ENCODE measurements at places on chromosomes 6 and 20.
A peak's percentile ranks its signal among the peaks of the same experiment; 100 is the strongest.

GRCh38 chr6:9308284-9308683 is 872.9 kb upstream of the SLC35B3 start:
- no peak for DNase-seq

GRCh38 chr20:14234666-14235295 is 102.6 kb downstream of the FLRT3 start:
- no peak for DNase-seq

DNA sequence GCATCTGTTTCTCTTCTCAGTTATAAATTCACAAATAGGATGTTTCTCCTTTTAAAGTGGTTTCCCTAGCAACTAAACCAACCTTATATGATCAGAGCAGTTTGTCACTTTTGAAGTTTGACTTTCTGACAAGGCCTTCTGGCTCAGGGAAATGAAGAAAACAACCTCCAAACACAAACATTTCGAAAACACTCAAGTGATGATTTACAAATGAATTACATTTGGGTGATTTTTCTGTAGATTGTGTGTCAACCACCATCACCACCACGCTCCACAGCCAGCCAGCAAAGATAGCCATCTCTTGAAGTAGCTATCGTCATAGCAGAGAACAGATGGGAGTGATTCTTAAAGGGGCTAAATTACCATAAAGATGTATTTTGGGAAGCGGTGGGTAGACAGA is 16.5 kb upstream of the MLIP start:
- DNase-seq: no peak

DNA sequence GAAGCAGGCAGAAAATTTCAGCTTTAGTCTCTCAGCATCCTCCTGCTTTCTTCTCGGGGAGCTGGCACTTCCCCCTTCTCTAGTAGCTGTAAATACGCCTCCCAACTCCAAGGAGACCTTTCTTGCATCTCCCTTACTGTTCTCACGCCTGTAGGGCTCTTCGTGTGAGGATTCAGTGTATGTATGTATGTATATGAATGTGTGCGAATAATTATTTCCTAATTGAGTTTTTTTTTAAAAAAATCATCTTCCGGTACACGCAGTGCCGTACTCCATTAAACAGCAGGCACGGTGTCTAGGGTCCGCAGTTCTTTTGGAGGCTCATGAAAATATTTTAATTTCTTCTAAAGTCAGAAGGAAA is 85.4 kb downstream of the HFE start:
- DNase-seq: peak; percentile 74

DNA sequence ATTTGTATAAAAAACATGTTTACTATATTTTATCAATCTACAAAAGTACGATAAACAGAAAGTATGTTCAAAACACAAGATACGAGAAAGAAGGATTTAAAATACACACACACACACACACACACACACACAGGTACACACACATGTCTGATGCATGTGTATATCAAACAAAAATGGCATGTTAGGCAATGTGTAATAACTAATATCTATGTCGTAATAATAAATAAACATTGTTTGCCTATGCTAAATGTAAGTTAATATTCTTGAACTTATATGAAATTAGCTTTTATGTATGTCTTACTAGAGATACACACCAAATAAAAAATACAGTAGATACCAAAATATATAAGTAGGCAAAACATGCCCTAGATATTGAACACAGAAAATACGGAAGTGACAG is 894.9 kb downstream of the EYS start:
- DNase-seq: no peak

GRCh38 chr6:34181908-34182307 is 36.0 kb upstream of the GRM4 start:
- no peak for DNase-seq

DNA sequence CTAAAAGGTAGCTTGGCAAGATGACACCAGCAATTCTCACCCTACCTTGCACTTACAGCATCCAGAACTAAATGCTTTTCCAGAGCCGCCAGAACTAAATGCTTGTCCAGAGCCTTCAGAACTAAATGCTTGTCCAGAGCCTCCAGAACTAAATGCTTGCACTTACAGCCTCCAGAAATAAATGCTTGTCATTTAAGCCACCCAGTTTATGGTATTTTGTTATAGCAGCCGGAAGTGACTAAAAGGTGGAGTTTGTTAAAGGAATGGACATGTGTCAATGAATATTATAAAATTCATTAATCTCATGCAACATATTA is 133.5 kb downstream of the GPX5 start:
- DNase-seq: no peak

DNA sequence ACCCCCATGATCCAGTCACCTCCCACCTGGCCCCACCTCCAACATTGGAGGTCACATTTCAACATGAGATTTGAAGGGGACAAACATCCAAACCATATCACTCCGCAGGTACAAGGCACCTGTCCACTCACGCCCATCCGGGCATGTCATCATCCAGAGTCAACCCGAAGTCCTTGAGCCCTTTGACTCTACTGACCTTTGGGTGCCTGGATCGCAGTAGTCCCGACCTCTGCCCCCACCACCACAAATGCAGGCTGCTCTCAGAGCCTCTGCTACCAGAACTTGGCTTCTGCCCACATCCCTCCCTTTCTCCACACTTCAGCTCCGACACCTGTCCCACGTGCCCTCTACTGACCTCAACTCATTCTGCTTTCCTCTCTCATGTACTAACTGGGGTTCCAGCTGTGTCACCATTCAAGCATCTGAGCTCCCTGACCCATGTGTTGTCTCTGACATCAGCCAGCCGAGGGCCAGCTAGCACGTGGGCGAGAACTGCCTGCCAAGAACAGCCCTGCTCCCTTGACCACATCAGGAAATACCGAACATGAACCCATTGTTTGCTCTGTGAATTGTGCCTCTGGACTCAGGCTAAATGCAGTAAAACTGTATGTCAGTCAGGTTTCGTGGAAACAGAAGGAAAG is 498.3 kb upstream of the SULF2 start:
- DNase-seq: peak; percentile 99

- DNase-seq: peak; percentile 63
Observed at GRCh38 chr6:27608916-27609883, 136.3 kb upstream of the ZNF184 start.

- DNase-seq: no peak
Observed at GRCh38 chr6:4308364-4308763, 173.0 kb upstream of the ECI2 start.

DNA sequence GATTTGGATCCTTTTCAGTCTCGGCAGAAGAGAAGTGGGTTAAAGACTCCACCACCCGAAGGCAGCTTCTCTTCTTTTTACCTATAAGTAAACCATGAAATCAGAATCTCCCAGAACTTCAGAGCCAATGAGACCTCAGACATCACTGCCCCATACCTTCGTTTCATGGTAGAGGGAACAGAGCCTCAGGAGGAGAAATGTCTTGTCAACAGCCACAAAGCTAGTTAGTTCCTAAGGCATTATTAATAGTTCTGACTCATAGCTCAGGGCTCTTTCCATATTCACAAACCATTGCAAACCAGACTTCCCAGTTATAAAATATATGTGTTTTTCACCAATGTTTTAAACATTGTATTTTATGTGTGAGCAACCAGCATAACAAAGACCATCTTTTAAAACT is 118.7 kb upstream of the RIPOR2 start:
- peak; percentile 46 for DNase-seq

- DNase-seq: no peak
Observed at GRCh38 chr6:168273441-168274036, 46.0 kb downstream of the DACT2 start.

GRCh38 chr6:17043148-17043522 is 58.7 kb upstream of the STMND1 start:
- no peak for DNase-seq

DNA sequence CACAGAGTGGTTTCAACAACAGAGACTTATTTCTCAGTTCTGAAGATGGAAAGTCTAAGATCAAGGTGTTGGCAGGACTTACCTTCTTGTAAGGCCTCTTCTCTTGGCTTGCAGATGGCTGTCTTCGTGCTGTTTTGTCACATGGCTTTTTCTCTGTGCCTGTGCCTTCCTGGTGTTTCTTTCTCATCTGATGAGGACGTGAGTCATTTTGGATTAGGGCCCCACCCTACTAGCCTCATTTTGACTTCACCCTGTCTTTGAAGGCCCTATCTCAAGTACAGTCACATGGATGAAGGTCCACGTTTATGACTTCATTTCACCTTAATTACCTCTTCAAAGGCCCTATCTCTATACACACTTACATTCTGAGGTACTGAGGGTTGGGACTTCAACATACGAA is 41.4 kb upstream of the LAMA2 start:
- DNase-seq: no peak

DNA sequence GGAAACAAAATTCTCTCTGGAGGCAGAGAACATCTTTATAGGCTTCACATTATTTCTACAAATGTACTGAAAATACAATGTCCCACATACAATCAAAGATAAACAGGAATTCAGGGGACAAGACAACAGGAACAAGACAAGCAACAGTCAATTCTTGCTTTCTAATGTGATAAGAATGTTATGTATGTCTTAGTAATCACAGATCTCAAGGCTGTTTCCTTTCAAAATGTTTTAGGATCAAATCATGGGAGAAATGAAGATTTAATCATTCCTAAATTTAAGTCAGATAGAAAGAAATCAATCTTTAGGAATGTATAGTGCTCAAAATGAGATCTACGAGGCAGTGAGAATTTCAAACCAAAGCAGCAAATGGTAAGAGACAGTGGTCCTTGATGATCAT is 32.1 kb downstream of the NEDD9 start:
- DNase-seq: no peak

- DNase-seq: no peak
Observed at GRCh38 chr6:28638787-28639430, 113.2 kb downstream of the GPX5 start.

DNA sequence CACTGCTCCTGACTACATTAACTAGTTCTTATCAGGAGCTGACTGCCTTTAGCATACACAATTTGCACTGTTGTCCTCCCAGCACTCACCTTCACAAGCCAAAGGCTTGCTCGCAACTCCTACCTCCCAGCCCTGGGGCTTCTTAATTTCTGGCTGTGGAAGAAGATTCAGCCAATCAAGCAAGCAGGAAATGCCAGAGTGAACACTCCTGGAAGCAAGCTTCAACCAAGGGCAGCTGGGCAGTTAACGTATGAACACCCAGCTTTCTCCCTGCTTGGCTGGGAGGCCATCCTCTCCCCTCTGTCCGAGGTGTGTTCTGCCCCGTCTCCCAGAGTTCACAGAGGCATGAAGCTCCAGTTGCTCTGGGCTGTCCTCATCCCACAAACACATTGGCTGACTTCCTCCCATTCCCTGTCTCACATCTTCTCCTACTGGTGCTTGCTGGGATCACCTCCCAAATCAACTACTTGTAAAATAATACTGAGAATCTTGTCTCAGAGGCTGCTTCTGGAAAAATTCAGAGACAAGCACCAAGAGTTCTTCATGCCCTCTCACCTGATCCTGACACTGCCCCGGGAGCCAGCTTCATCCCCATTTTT is 15.3 kb upstream of the SRSF6 start:
- no peak for DNase-seq

GRCh38 chr20:25551413-25552215 is 33.7 kb downstream of the NINL start:
- peak; percentile 30 for DNase-seq

- no peak for DNase-seq
Observed at GRCh38 chr6:134674562-134674961, 275.3 kb downstream of the ALDH8A1 start.

- no peak for DNase-seq
Observed at GRCh38 chr6:169292338-169293124, 38.9 kb upstream of the THBS2 start.

- DNase-seq: peak; percentile 28
Observed at GRCh38 chr6:129510950-129511349, 199.0 kb downstream of the ARHGAP18 start.

- DNase-seq: peak; percentile 84
Observed at GRCh38 chr6:143673669-143674068, 4.1 kb upstream of the PHACTR2 start.

GRCh38 chr6:83019741-83020140 is 45.9 kb downstream of the UBE3D start:
- no peak for DNase-seq

GRCh38 chr6:42428326-42429041 is 23.2 kb downstream of the TRERF1 start:
- no peak for DNase-seq

All from endothelial cell of umbilical vein (primary cell).